ENCODE measurements at places on chromosomes 3 and 15.

DNA sequence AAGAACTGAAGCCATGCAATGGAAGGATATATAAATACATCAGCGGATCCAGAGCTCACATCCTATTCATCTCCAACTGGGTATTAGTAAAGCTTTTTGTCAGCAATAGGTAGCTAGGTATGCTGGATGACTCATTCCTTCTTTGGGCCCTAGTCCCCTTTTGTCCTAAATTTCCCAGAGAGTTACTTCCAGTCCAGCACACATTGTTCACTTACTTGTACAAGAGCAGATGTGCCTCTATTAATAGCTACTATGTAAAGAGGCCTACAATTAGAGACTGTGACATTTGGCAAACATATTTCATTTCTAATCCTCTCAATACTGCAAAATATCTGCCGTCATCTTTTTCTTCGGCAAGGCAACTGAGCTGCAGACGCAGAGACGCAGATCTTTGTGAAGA, 1.7 kb upstream of the SLC4A7 start:
- DNase-seq, result no peak

DNA sequence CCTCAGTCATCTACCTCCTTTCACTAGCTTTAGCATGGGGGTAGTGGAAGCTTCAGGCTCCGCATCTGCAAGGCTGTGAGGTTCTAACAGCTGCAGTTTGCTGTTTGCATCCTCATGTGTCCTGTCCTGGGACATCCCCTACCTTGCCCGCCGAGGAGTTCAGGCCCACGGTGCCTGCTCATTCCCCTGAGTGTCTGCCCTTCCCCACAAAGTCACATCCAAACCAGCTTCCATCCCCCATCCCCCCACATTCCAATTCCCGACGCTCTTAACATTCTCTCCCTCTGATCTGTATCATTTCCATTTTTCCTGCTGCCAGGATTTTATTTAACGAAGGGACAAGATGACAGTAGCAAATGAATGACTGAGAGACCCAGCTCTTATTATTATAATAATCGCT, 43.8 kb downstream of the HRH1 start:
- no peak for DNase-seq

DNA sequence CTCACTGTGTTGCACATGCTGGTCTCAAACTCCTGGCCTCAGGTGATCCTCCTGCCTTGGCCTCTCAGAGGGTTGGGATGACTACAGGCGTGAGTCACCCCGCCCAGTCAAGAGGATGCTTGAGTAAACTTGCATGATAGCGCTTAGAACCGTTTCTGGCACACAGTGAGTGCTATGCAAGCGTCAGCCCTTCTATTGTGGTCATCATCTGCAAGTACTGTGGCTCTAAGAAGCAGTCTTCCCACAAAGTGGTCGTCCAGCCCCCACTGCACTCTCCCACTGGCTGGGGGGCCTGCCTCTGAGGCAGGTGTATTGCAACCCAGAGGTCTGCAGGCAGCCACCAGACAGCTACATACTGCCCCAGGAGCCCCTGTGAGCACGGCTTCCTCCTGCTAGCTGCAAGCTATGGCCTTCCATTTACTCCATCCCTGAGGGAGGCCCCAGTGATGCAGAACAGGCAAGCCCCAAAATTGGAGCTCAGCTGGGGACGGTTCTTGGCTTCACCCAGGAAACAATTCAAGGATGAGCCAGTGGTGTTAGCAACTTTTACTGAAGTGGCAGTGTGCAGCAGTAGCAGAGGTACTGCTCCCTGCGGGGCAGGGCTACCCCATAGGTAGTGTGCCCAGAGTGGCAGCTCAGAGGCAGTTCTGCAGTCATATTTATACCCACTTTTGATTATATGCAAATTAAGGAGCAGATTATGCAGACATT, 95.4 kb downstream of the LSM3 start:
- DNase-seq, result no peak

DNA sequence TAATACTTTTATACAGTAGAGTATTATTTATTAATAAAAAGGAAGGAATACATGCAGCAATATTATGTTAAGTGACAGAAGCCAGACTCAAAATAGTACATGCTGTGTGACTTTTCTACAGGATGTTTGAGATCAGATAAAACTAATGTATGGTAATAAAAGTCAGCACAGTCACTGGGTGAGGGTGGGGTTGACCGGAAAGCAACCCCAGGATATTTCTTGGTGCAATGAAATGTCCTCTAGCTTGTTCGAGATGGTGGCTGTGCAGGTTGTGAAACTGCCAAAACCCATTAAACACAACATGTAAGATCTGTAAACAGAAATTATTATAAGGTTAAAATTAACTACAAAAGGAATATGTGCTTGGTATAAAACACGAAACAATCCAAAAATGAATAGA, 20.8 kb upstream of the ALDH1L1 start:
- DNase-seq, result no peak

GRCh38 chr15:59327942-59328341, 44.7 kb downstream of the MYO1E start:
- DNase-seq, result no peak

- no peak for DNase-seq
These were observed 749.2 kb downstream of the NAALADL2 start for GRCh38 chr3:175608356-175608755.

Data from renal cortex interstitium (tissue), 15 donors.